ENCODE measurements at places on chromosomes 2 and 18.

GRCh38 chr2:28590496-28591301 lies 94.8 kb downstream of the PLB1 start:
- no peak for DNase-seq

DNA sequence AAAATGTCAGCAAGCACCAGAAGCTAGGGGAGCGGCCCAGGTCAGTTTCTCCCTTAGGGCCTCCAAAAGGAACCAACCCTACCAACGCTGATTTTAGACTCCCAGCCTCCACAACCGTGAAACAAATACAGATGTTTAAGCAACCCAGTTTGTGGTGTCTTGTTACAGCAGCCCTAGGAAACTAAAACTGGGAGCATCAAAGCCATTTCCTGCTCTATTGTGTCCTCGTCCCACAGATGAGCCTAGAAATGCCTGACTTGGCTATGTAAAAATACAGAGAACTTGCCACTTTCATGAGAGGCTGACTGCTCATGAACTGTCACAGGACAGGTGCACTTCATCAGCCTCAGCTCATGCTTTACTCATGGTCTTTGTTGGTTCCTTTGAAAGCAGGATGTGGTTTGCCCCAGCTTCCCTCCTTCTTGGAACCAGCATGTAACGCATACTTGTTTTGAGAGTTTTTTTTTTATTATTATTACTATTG lies 97.6 kb upstream of the SLC39A10 start:
- DNase-seq: peak; percentile 27

DNA sequence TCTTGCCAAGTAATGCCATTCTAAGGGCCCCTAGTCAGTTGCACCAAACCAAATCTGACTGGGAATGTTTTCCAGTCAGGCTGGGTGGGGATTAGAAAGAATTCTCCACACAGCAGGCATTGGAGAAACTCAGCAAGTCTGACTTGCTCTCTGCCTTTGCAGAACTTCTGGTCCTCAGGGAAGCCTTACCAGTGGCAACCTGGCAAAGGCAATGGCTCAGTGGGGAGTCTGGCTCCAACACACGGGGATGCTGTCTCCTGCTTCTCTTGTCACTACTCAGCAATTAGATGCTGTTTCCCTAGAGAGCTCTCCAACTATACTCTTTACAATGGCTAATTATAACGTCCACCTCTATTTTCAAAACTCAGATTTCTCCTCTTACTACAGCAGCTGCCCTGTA lies 810.7 kb downstream of the LRRTM4 start:
- DNase-seq: peak; percentile 13

DNA sequence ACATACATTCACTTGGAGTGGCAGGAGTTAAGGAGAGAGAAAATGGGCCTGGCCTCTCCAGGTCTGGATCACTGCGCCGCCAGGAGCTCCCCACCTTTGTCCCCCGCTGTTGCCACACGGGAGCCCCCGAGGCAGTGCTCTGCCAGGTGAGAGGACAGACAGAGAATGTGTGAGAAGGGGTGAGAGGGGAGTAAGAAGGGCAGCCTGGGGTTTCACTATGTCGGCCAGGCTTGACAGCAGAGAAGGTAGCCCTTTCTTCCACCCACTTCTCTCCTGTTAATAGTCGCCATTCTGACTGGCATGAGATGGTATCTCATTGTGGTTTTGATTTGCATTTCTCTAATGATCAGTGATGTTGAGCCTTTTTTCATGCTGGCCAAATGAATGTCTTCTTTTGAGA lies 26.2 kb upstream of the ARHGEF4 start:
- no peak for DNase-seq

GRCh38 chr2:144403933-144404332 lies 116.0 kb downstream of the ZEB2 start:
- DNase-seq: no peak

GRCh38 chr18:45896991-45897390 lies 70.1 kb downstream of the EPG5 start:
- no peak for DNase-seq
